Activated CD8-positive, alpha-beta memory T cell treated with anti-CD3 and anti-CD28 coated beads for 1 hour (primary cell): ENCODE measurements at places on chromosomes 1 and 21.

- no peak for DNase-seq
Observed at GRCh38 chr1:223304931-223305330, 59.0 kb downstream of the SUSD4 start.

- no peak for DNase-seq
Observed at GRCh38 chr1:66197785-66198184, 336.2 kb upstream of the SGIP1 start.

DNA sequence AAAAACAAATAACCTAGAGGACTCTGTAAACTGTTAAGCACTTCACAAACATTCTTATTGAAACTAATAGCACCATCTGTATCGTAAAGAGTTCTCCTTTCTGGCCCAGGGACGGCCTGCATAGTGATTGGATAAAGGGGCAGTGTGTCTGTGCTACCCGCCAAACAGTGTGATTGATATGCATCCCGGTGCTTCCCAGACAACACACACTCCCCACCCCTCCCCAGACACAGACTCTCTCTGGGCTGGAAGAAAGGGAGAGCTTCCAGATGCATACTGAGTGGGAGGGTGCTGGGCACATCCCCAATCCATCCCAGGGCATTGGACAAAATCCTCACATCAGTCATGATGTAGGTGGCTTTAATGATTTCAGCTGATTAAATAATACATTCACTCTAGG is 3.7 kb downstream of the HSD11B1 start:
- DNase-seq = no peak

DNA sequence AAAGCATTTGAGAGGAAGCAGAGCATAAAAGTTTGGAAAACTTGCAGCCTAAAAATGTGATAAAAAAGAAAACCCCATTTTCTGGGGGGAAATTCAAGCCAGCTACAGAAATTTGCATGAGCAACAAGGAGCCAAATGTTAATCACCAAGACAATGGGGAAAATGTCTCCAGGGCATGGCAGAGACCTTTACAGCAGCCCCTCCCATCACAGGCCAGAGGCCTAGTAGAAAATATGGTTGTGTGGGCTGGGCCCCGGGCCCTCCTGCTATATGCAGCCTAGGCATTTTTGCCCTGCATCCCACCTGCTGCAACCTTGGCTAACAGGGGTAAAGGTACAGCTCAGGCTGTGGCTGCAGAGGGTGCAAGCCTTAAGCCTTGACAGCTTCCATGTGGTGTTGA is 299.6 kb upstream of the NCAM2 start:
- DNase-seq = no peak
